Epithelial cell of prostate (primary cell): ENCODE measurements at places on chromosomes 12 and 14.

- DNase-seq = no peak
Measured at GRCh38 chr12:104477510-104478390, 21.0 kb downstream of the CHST11 start.

- no peak for DNase-seq
Measured at GRCh38 chr14:59868021-59868420, 2.6 kb downstream of the RTN1 start.

DNA sequence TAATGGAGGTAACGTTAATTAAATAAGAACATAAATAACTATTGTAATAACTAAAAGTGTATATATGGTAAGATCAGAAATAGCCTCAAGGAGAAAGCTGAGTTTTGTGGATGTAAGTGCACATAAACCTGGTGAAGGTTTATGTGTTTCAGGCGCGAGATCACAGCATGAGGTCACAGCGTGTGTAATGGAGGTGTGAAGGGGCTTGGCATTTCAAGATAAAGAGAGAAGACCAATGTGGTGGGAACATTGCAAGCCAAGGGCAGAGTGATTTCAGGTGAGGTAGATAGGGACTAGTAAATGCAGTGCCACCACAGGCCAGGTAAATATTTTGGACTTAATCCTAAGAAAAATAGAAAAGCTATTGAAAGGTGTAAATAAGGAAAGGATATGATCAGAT lies 21.7 kb upstream of the KICS2 start:
- no peak for DNase-seq

DNA sequence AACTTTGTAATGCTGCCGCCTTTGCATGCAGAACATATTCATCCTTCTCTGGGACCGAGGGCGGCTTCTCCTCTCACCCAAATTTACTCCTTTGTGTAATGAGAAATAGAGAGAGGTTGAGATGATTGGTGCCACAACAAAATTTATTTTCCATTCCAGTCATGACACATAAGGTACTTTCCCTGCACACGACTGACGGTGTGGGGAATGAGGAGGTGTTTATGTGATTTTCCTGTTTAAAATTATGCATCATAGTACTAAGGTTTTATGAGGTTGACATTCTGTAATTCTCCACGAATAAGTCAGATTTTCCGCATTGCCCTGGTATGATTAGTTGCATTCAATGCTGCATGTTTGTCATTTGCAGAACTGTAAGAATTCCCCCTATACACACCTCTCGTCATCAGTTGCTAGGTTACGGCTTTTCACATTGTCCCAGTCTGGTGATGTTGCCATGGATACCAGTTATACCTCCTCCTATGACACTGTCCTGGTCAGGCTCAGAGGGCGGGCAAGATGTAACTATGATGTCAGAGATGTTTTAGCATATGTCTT lies 23.1 kb downstream of the BICDL1 start:
- peak; percentile 39 for DNase-seq

DNA sequence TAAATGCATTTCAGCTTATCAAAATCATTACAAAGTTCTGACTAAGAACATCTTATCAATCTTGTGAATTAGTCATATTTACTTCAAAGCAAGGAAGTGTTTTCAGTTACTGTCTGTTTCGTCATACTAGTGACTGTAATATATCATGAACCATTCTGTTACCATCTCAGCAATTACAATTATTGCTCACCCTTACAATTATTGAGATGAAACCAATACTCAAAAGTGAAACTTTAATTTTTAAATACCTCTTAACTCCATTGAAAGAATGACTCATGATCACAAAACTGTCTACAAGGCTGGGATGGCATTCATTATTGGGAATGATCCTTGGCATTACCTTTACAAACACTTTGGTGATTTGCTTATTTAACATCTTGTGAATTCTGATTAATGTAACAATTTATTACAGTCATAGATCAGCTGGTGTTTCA lies 90.3 kb downstream of the RPS6KA5 start:
- DNase-seq = peak; percentile 44

GRCh38 chr12:19105463-19105862 lies 24.1 kb upstream of the PLEKHA5 start:
- no peak for DNase-seq

DNA sequence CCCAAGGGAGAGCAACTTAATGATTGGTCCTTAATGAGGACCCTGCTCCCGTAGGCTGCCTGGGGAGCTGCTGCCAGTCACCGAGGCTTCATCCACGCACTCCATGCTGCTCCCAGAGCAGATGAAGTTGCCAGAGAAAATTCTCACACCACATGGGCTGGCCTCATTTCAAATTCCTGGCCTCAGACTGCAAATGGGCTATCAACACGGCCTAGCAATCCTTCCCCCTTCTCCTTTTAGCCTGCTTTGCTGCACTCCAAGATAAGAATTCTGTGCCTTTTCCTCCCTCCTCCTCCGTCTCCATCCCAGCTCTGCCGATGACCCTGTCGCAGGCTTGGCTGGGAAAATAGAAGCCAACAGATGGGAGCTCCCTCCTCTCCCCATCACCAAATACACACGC lies 10.8 kb upstream of the DGLUCY start:
- no peak for DNase-seq
